Thyroid gland (tissue), 4 donors: ENCODE measurements at places on chromosomes 16 and 17.

- H3K36me3 ChIP-seq, result no peaks in the 10 kb centered on the region
- no peaks in the 10 kb centered on the region for H3K27me3 ChIP-seq
- DNase-seq, result no peak
- H3K27ac ChIP-seq, result no peak overlapping the region
- no peak overlapping the region for H3K4me3 ChIP-seq
Measured at GRCh38 chr16:50267651-50268050, 1.3 kb downstream of the ADCY7 start.

DNA sequence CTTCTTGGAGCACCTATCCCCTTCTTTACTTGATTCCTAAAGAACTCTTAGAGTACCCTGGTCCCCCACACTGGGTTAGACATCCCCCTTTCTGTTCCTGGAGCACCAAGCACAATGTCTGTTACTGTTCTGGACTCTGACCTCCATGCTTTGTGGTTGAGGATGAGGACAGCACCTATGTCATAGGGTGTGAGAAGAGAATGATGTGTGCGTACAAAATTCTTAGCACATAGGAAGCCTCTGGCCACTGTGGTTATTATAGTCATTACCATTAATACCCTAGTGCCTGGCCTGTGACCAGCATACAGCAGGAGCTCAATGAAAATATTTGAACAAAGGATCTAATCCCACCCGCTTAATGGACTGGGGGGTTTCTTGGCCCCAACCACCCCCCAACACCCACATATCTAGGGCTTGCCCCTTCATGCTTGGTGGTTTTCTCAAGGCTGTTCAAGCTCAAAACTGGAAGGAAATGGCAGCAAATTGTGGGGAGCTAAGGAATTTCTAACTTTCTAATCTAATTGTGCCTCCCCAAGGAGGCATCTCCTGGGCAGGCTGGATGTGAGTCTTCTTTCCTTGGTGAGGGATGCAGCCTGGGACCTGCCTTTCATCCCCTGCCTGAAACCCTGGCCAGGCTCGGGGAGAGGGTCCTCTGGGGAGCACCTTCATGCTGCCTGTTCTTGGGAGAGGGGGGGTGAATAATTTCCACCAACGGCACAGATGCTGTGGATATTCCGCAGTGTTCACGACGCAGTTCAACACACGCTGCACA lies 1.5 kb upstream of the CMIP start:
- no peak for DNase-seq
- H3K4me1 ChIP-seq, result peaks cover 32% of the 10 kb centered on the region
- H3K36me3 ChIP-seq, result no peaks in the 10 kb centered on the region
- no peaks in the 10 kb centered on the region for H3K27me3 ChIP-seq
- no peak overlapping the region for H3K4me3 ChIP-seq

DNA sequence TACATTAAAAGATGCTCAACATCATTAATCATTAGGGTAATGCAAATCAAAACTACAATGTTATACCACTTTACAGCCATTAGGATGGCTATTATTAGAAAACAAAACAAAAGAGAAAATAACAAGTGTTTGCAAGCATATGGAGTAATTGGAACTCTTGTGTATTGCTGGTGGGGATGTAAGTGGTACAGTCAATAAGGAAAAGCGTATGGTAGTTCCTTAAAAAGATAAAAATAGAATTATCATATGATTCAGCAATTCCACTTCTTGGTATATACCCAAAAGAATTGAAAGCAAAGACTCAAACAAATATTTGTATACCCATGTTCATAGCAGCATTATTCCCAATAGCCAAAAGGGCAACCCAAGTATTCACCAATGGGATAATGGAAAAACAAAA lies 1.4 kb upstream of the CAPNS2 start:
- H3K4me3 ChIP-seq, result no peak overlapping the region
- no peaks in the 10 kb centered on the region for H3K36me3 ChIP-seq
- no peak for DNase-seq
- no peaks in the 10 kb centered on the region for H3K27me3 ChIP-seq
- peaks cover 44% of the 10 kb centered on the region for H3K4me1 ChIP-seq

GRCh38 chr17:32445074-32445415 lies 735 bp downstream of the PSMD11 start:
- H3K4me3 ChIP-seq, result peak overlapping the region; percentile 67
- peaks cover 14% of the 10 kb centered on the region for H3K36me3 ChIP-seq
- no peak for DNase-seq
- H3K27me3 ChIP-seq, result no peaks in the 10 kb centered on the region
- H3K4me1 ChIP-seq, result peaks cover 19% of the 10 kb centered on the region

GRCh38 chr16:48049847-48050246 lies 105.9 kb downstream of the ABCC12 start:
- H3K36me3 ChIP-seq, result no peaks in the 10 kb centered on the region
- no peak overlapping the region for H3K4me3 ChIP-seq
- H3K27ac ChIP-seq, result no peak overlapping the region
- H3K27me3 ChIP-seq, result no peaks in the 10 kb centered on the region
- peaks cover 23% of the 10 kb centered on the region for H3K4me1 ChIP-seq

DNA sequence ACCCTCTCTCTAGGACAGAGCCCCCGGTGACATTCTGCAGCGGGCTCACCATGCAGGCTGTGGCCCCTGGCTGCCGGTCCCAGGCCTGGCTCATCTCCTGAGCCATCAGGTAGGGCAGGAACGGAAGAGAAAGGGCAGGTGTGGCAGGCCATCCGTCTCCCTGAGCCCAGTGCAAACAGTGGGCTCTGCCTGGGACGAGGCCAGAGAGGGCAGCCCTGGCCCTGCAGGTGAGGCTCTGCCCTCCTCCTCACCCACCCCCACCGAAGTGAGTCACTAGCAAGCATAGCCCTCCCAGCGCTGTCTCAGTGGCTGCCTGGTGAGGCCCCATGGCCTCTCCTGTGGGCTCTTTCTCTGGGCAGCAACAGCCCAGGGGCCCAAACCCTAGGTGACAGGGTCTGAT lies 14.5 kb downstream of the OTOP3 start:
- no peak for DNase-seq
- H3K36me3 ChIP-seq, result no peaks in the 10 kb centered on the region
- H3K4me1 ChIP-seq, result no peaks in the 10 kb centered on the region
- H3K27ac ChIP-seq, result no peak overlapping the region
- no peaks in the 10 kb centered on the region for H3K27me3 ChIP-seq
- no peak overlapping the region for H3K4me3 ChIP-seq

DNA sequence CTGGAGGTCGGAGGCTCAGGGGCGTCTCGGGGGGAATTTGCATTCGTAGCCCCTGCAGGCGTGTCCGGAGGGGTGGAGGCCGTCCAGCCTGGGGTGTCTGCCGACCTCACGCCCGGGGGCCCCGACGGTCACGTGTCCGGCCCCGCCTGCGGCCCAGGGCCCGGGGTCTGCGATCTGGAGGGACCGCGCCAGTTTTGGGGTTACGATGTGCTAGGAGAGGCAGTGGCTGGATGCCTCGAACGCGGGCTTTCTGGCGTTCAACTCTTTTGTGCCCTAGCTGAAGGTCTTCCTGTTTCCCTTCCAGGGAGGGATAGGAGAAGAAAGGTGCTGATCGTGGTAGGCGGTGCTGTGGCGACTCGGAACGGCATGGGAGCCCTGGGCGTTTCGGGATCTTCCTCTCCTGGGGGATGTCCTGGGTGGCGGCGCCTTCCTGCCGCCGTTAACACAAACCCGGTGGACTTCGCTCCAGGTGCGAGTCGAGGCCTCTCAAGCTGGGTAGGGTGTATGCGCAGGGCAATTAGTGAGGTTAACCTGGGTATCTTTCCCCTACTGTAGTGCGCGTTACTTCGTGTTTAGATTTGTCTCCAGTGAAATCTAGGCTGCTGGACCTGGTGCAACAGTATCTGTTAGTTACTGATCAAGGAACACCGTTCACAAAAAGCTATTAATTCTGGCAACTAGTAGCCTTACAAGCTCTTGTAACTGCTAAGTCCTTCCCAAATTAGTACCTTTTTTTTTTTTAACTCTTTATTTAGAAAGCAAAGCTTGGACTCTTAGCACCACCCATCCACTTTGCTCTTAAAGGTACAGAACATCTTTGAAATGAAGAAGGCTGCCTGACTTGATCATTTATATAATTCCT lies 1.3 kb downstream of the AKAP1 start:
- no peaks in the 10 kb centered on the region for H3K27me3 ChIP-seq
- no peaks in the 10 kb centered on the region for H3K36me3 ChIP-seq
- peak; percentile 47 for DNase-seq
- peak overlapping the region; percentile 86 for H3K27ac ChIP-seq
